ENCODE measurements at places on chromosomes 3 and 15. TPM values are rescaled to one million over a fixed set of nuclear protein-coding genes. Genes with fewer than 3 reads are reported as not detected.

Gene TMC3
- not detected for total RNA-seq

- no peaks in the 10 kb centered on the region for H3K4me1 ChIP-seq
- no peaks in the 10 kb centered on the region for H3K27me3 ChIP-seq
- H3K36me3 ChIP-seq = no peaks in the 10 kb centered on the region
- DNase-seq = no peak
These were observed 1030.9 kb downstream of the ROBO1 start for GRCh38 chr3:78736863-78737262.

GRCh38 chr3:14549256-14549919, 9.2 kb upstream of the GRIP2 start:
- H3K4me1 ChIP-seq = no peaks in the 10 kb centered on the region
- DNase-seq = no peak
- no peaks in the 10 kb centered on the region for H3K36me3 ChIP-seq
- H3K4me3 ChIP-seq = no peak overlapping the region
- H3K27me3 ChIP-seq = no peaks in the 10 kb centered on the region

GRCh38 chr3:14440531-14441239, 38.3 kb downstream of the SLC6A6 start:
- no peak overlapping the region for H3K27ac ChIP-seq
- no peaks in the 10 kb centered on the region for H3K27me3 ChIP-seq
- DNase-seq = no peak
- no peak overlapping the region for H3K4me3 ChIP-seq
- peaks cover 5% of the 10 kb centered on the region for H3K4me1 ChIP-seq

- no peaks in the 10 kb centered on the region for H3K27me3 ChIP-seq
- peaks cover 14% of the 10 kb centered on the region for H3K4me1 ChIP-seq
- H3K4me3 ChIP-seq = peak overlapping the region; percentile 63
- peak; percentile 75 for DNase-seq
These were observed 61.8 kb upstream of the ANKRD28 start for GRCh38 chr3:15859507-15860013.

DNA sequence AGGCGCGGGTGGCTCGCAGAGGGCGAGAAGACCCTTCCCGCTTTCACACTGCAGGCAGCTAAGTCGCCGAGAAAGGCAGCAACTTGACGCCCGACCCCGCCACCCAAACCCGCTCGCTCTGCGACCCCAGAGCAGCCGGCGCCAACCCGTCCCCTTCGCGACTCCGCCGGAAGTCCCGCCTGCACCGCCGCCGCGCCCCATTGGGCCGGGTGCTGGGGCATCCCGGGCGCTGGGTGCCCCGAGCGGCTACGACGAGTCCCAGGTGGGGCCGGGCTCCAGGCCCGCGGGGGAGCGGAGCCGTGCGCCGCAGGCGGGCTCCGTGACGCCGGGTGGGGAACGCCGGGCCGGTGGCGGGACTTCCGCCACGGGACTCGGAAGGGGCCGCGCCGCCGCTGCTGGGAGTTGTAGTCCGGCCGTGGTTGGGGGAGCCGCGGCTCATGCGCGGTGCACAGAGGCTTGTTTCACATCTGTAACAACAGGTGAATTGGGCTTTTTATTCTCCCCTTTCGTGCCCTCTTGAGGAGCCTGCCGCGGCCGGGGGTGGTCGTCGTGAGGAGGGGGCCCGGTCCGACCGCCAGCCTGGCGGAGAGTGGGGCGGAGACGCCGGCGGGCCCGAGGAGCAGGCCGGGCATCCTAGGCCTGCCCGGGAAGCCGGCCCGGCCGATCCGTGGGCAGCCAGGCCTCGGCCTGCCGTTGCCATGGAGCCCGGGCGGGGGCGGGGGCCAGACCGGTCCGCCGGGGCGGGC, at the start of gene DHX30:
Gene DHX30, plus strand, starts transcription at position 405 of the 746 bp plus-strand sequence. CDS start 7,546 bp downstream, outside the sequence.
- H3K27me3 ChIP-seq = no peaks in the 10 kb centered on the region
- peaks cover 12% of the 10 kb centered on the region for H3K4me1 ChIP-seq
- peak within 1 kb of the TSS; percentile 65 for H3K4me3 ChIP-seq
- H3K36me3 ChIP-seq = no peaks in the 10 kb centered on the region

DNA sequence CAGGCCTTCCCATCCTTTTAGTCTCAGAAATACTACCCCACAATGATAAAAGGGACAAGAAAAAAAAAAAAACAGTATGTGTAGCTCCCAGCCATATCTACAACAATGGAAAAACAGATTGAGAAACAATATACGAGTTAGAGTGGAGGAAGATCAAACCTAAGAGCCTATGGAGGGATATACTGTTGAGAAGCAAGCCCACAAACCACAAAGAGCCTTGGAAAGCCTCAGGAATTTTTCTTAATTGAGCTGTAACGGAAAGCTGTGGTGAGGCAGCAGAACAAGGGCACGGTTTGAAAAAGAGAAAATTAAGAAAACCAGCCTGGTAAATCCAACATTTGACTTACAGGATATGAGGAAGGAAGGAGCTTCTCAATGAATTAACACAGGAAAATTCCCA, 21.4 kb downstream of the KPNA1 start:
- H3K27me3 ChIP-seq = no peaks in the 10 kb centered on the region
- no peak overlapping the region for H3K4me3 ChIP-seq
- peaks cover 5% of the 10 kb centered on the region for H3K4me1 ChIP-seq
- peaks cover 3% of the 10 kb centered on the region for H3K36me3 ChIP-seq

Gene LRRC34
- total RNA-seq = 0.65 TPM

GRCh38 chr3:108552267-108553159, 36.7 kb downstream of the CIP2A start:
- no peaks in the 10 kb centered on the region for H3K27me3 ChIP-seq
- H3K36me3 ChIP-seq = no peaks in the 10 kb centered on the region
- no peak for DNase-seq
- no peaks in the 10 kb centered on the region for H3K4me1 ChIP-seq
- no peak overlapping the region for H3K27ac ChIP-seq

DNA sequence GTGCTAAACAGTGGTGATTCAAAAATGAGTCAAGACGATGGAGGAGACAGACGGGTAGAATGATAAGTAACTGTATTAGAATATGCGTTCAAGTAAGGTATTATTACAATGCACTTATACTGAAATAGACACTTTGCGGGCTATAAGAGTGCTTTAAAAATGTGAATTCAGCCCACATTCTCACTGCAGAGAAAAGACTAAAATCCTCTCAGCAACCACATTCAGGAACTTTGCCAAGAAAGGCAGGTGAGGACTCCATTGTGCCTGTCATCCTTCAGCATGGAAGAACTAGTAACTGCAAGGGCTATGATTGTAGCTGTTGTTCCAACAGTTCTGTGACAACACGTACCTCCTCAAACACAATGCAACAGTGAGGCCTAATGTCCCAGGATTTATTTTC, 272.0 kb downstream of the RORA start:
- H3K27me3 ChIP-seq = no peaks in the 10 kb centered on the region
- no peaks in the 10 kb centered on the region for H3K36me3 ChIP-seq
- H3K4me1 ChIP-seq = no peaks in the 10 kb centered on the region
- DNase-seq = no peak

Gene GPR176
- total RNA-seq = not detected

DNA sequence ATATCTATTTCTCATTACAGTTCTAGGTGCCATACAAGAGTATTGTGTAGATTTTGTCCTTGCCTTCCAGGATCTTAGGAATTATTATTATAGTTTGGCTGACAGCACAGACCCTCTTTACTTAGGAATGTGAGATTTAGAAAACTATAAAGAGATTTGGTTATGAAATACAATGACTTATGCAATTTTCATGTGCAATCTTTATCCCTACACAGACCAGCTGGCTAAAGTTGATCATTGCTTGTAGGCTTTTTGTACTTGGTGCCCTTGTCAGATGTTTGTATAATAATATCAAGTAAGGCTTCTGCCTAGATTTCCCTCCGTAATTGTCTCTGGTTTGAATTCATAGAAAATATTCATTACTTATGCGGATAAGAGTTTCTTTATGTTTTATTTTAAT, 174.5 kb upstream of the GAP43 start:
- H3K36me3 ChIP-seq = no peaks in the 10 kb centered on the region
- DNase-seq = no peak
- H3K27ac ChIP-seq = no peak overlapping the region
- no peaks in the 10 kb centered on the region for H3K4me1 ChIP-seq

DNA sequence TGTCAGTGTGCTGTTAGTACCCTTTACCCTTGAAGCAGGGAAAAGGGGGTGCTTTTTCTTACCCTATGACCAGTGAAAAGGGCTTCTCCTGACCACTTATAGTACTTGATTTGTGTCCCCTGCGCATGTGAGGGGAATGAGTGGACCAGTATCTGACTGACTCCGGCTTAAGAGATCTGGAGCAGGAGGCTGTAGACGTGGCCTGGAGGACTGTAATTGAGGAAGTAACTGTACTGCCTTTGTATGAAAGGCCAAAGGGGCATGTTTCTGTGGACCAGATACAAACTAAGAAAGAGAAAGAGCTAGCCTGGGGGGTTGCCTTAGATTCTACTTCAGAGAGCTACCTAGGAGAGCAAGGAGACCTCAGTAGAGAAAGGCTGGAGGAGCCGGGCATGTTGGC, 89.9 kb upstream of the TBL1XR1 start:
- H3K4me1 ChIP-seq = no peaks in the 10 kb centered on the region
- DNase-seq = no peak
- no peak overlapping the region for H3K4me3 ChIP-seq
- no peaks in the 10 kb centered on the region for H3K27me3 ChIP-seq

DNA sequence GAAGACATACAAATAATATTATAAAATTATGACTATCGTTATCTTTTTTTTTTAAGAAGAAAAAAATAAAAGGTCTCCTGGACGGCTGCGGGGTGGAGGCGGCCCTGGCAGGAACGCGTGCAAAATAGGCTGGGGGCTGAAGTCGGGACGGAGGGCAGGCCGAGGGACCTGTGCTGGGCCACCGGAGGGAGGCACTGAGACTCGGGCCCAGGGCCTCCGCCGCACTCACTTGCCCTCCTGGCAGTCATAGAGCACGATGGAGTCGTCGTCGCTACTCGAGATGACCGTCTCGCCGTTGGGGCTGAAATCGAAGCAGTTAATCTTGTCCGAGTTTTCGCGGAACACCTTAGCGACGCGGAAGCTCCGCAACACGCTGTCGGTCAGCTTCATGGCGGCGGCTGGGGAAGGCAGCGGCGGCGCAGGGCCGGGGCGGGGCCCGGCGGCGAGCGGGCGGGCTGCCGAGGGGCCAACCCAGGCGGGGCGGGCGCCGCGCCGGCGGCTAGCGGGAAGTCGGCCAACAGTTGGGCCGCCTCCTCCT, 408 bp downstream of the WDR82 start:
- H3K4me3 ChIP-seq = peak overlapping the region; percentile 92
- DNase-seq = no peak
- H3K4me1 ChIP-seq = peaks cover 39% of the 10 kb centered on the region
- no peaks in the 10 kb centered on the region for H3K36me3 ChIP-seq

All from naive thymus-derived CD4-positive, alpha-beta T cell (primary cell).